Astrocyte (in vitro differentiated cells and primary cell): ENCODE measurements at places on chromosomes 5 and 9. TPM values are rescaled to one million over a fixed set of nuclear protein-coding genes. Genes with fewer than 3 reads are reported as not detected.
A peak's percentile ranks its signal among the peaks of the same experiment; 100 is the strongest.

ZDHHC12 gene
- total RNA-seq = 21.8 and 23.7 TPM in 2 replicates

- H3K27me3 ChIP-seq = no peaks in the 10 kb centered on the region
- no peaks in the 10 kb centered on the region for H3K4me1 ChIP-seq
- H3K4me3 ChIP-seq = no peak overlapping the region
- H3K27ac ChIP-seq = no peak overlapping the region
- peaks cover 3% of the 10 kb centered on the region for H3K36me3 ChIP-seq
Measured at GRCh38 chr9:18611971-18612370, 138.0 kb downstream of the ADAMTSL1 start.

GRCh38 chr5:57332361-57332760 is 150.2 kb downstream of the ACTBL2 start:
- no peak overlapping the region for H3K27ac ChIP-seq
- H3K4me3 ChIP-seq = no peak overlapping the region
- H3K36me3 ChIP-seq = no peaks in the 10 kb centered on the region
- DNase-seq = peak; percentile 60

DNA sequence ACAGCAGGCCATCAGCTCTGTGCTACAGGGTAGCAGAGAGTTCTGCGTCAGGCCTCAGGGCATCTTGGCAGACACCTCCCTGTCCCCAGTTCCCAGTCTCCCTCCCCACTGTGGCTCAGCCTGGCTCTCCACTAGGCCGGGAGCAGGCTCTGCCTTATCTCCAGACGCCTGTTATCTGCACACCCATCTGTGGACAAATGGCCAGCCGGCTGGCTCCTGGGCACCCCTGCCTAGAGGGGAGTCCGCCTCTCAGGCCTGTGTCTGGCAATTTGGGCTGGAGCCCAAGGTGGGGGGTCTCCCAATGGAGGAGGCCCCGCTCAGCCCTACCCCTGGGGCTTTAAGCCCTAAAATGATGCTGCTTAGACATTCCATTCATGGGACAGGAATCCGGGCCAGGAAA is 39.2 kb upstream of the HAND1 start:
- no peaks in the 10 kb centered on the region for H3K36me3 ChIP-seq
- no peak overlapping the region for H3K27ac ChIP-seq
- no peaks in the 10 kb centered on the region for H3K4me1 ChIP-seq
- no peak overlapping the region for H3K4me3 ChIP-seq

TLR4 gene
- total RNA-seq = 7.4 and 9.1 TPM in 2 replicates

DNA sequence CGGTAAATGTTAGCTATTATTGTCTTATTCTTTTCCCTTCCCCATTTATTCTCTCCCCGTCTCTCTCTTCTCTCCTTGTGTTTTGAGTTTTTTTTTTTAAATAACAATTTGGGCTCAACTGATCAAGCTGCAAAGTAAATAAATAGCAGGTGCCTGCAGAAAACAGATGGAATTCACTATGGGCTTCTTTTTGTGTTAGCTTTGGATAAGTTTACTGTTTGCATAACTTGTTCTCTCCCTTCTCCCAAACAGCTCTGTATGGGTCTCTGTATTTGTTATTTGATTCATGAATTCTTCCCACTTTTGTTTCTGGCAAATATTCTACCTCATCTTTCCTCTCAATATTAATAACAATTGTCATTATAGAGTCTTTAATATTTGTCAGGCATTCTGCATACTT is 111.8 kb upstream of the ASTN2 start:
- H3K4me1 ChIP-seq = no peaks in the 10 kb centered on the region
- no peak overlapping the region for H3K4me3 ChIP-seq
- H3K27me3 ChIP-seq = no peaks in the 10 kb centered on the region
- no peak overlapping the region for H3K27ac ChIP-seq
- H3K36me3 ChIP-seq = no peaks in the 10 kb centered on the region

DNA sequence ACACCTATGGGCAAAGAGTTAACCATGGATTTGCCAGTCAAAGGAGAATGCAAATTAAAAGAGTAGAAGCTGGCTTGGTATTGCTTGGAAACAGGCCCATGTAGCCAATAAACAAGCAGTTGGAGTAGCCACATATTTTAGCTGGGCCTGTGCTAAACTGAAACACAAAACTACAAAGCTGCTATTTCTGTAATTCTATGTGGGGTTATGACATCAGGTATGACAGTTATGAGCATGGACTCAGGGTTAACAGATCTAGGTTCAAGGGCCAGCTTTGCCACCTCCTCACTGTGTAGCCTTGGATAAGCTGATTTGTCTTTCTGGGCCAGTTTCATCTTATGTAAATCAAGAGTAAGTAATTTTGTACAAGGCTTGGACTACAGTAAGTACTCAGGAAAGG is 142.7 kb downstream of the PIP5K1B start:
- DNase-seq = no peak
- H3K4me3 ChIP-seq = no peak overlapping the region
- no peaks in the 10 kb centered on the region for H3K4me1 ChIP-seq
- H3K27ac ChIP-seq = no peak overlapping the region
- H3K27me3 ChIP-seq = no peaks in the 10 kb centered on the region

DNA sequence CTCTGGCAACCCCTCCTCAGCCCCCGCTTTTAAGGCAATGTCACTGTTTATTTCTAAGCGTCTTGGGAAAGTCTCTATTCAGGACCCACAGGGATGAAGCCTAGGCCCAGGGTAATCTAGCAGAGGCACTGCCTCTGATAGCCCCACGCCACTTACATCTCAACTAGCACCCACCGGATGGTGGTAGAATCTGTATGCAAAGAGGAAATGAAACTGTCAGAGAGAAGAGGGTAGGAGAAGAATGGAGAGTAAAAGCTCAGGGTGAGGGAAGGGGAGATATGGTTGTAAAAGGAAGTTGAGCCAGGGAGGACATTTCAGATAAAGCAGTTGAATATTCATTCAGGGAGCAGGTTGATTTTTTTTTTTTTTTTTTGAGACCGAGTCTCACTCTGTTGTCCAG is 3.0 kb downstream of the FRRS1L start:
- DNase-seq = no peak
- no peaks in the 10 kb centered on the region for H3K4me1 ChIP-seq
- H3K36me3 ChIP-seq = no peaks in the 10 kb centered on the region
- H3K27me3 ChIP-seq = peaks cover 33% of the 10 kb centered on the region

DNA sequence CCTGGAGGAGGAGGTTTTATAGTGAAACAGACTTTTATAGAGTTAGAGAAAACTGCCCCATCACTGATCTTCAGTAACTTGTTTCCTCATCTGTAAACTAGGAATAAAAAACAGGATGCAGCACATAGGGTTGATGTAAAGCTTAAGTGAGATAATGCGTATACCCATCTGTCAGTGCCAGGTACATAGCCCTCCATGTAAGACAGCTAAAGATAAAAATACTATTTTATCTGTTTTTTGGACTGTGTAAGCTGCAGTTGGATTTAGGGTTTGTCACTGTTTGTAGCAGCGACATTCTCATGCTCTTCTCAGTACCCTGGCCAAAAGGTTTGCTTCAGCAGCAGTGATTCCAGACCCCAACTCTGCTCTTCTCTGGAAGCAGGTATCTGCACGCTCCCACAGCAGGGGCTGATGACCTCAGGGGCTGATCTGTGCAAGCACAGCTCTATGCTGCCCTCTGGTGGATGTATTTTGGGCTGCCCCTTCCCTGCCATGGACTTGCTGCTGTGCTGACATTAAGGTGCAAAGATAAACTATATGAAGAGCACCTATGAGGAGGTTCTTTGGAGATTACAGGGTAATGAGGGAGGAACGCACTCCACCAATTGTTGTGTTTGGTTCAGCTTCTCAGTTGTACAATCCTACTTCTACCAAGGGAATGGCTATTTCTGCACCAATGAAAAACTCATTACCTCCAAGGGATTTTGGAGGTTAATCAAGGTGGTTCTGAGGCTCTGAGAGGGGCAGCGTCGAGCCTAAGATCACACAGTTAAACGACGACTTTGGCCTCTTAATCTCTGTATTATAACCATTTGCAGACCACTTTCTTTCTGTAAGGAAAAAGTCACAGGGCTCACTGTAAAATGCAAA is 13.1 kb downstream of the HMHB1 start:
- no peaks in the 10 kb centered on the region for H3K27me3 ChIP-seq
- H3K4me3 ChIP-seq = no peak overlapping the region
- peak; percentile 46 for DNase-seq
- no peak overlapping the region for H3K27ac ChIP-seq

DNA sequence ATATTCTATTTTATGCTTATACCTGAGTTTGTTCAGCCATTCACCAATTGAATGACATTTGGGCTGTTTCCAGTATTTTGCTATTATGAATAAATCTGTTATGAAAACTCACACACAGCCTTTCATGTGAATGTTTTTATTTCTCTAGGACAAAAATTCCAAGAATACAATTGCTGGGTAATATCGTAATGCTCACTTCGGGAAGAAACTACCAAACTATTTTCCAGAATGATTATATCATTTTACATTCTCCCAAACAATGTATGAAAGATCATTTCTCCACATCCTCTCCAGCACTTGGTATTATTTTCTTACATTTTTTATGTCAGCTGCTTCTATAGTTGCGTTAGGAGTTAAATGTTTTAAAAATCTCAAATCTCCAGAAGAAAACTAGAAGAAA is 58.3 kb upstream of the LHFPL2 start:
- DNase-seq = peak; percentile 48
- no peaks in the 10 kb centered on the region for H3K36me3 ChIP-seq
- no peak overlapping the region for H3K27ac ChIP-seq
- H3K4me1 ChIP-seq = no peaks in the 10 kb centered on the region
- no peaks in the 10 kb centered on the region for H3K27me3 ChIP-seq

GRCh38 chr5:161105525-161105924 is 253.5 kb upstream of the ATP10B start:
- no peaks in the 10 kb centered on the region for H3K4me1 ChIP-seq
- DNase-seq = peak; percentile 61
- H3K36me3 ChIP-seq = no peaks in the 10 kb centered on the region
- H3K27me3 ChIP-seq = no peaks in the 10 kb centered on the region
- H3K4me3 ChIP-seq = no peak overlapping the region

DNA sequence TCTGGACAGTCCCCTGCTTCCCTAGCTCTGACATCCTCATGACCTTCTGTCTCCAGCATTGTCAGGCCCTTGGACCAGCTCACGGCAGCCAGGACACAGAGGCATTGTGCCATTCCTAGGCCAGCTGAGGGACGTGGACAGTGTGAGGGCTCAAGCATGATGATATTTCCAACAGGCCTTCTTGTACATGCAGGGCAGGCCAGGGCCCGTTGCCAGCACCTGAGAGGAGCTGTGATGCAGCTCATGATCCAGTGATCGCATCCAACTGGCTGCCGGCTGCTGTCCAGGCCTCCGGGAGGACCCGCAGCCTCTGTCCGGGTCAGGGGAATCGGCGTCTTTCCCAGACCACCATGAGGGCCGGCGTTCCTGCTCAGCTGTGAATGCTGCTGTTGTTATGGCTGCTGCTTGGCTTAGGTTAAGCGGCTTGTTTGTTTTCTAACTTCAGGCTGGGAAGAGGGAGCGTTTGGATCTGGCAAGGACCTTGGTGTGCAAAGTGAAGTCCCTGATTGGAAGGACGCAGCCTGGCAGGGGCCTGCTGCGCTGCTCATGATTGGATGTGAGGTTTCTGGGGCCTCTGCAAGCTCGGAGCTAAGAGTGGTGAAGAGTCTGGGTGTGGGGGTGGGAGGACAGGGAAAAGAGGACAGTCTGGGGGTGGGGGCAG is 53.8 kb downstream of the PDZD2 start:
- H3K27ac ChIP-seq = no peak overlapping the region
- DNase-seq = no peak
- H3K4me1 ChIP-seq = no peaks in the 10 kb centered on the region

DNA sequence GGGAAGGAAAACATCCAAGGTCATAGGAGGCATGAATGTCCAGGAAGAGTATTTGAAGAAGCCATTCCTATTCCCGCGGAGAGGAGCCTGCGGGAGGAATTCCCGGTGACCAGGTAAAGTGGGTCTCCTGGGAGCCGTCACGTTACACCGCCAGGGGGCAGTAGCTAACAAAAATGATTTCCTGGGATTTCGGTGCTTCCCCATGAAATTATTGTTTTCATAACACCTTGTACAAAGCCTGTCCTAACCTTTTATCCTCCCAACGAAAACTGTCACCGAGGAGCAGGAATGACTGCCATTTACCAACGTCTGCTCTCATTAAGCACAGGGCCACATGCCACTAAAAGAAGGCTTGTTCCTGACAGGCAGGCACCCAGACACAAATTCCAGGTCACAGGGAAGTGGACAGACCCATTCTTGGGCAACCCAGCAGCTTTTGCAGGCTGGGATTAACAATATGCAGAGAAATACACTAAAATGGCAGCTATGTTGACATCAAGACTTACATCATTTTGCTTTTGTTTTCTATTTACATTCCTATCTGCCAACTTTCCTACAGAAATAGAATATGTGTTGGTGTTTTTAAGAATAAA is 41.2 kb upstream of the CTSL start:
- H3K4me1 ChIP-seq = peaks cover 3% of the 10 kb centered on the region
- H3K27me3 ChIP-seq = no peaks in the 10 kb centered on the region

DNA sequence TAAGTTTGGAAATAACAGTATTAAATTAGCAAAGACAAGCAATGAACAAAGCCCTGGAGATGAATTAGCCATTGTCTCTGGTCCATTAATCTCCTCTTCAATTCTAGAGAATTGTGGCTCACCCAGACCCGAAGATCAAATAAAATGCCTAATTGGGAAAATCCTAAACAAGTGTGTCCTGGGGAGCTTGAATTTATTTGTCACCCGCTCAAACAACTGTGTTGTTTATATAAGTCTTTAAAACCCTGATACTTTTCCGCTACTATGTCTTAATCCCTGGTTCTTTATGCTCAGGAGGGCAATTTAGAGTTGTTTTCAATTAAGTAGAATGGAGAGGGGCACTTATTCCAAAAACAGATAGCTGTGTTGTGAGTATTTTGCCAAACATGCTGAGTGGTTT is 128.4 kb downstream of the ANXA1 start:
- no peak overlapping the region for H3K27ac ChIP-seq
- no peak overlapping the region for H3K4me3 ChIP-seq
- DNase-seq = no peak
- H3K36me3 ChIP-seq = no peaks in the 10 kb centered on the region

DNA sequence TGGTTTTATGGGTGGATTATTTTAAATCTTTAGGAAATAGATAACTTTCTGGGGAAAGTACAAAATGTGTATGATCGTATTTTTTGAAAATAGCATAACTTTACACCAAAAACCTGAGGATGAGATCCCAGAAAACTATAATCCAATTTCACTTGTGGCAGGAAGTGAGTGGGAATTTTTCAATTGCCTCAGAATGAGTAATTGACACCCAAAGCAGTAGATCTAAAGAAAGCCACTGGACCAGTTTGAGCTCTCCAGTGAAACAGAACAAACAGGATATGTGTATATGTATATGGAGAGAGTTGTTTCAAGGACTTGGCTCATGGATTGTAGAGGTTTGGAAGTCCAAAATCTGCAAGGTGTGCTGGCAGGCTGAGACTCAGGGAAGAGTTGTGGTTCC is 109.2 kb upstream of the SHB start:
- H3K27ac ChIP-seq = no peak overlapping the region
- DNase-seq = no peak
- H3K4me3 ChIP-seq = no peak overlapping the region

GRCh38 chr5:41286696-41287095 is 73.4 kb upstream of the C6 start:
- H3K4me1 ChIP-seq = no peaks in the 10 kb centered on the region
- no peaks in the 10 kb centered on the region for H3K27me3 ChIP-seq
- no peak for DNase-seq
- H3K36me3 ChIP-seq = no peaks in the 10 kb centered on the region

HACD4 gene
- 1.9 and 2.1 TPM in 2 replicates for total RNA-seq

CEP72 gene
- 7.0 and 7.5 TPM in 2 replicates for total RNA-seq

- no peak overlapping the region for H3K27ac ChIP-seq
- no peak overlapping the region for H3K4me3 ChIP-seq
- no peaks in the 10 kb centered on the region for H3K4me1 ChIP-seq
- H3K36me3 ChIP-seq = peaks cover under 1% of the 10 kb centered on the region
- no peak for DNase-seq
Measured at GRCh38 chr5:103546858-103547257, 15.7 kb downstream of the NUDT12 start.

GRCh38 chr5:172542651-172543131 is 88.4 kb upstream of the SH3PXD2B start:
- no peak overlapping the region for H3K27ac ChIP-seq
- no peak overlapping the region for H3K4me3 ChIP-seq
- H3K36me3 ChIP-seq = no peaks in the 10 kb centered on the region
- no peaks in the 10 kb centered on the region for H3K4me1 ChIP-seq

PLEKHG4B gene
- total RNA-seq = 6.1 and 8.1 TPM in 2 replicates
